ENCODE measurements at places on chromosomes 1 and 21.

- DNase-seq, result peak; percentile 47
Observed at GRCh38 chr1:72435025-72435424, 152.7 kb upstream of the NEGR1 start.

- no peak for DNase-seq
Observed at GRCh38 chr21:33898586-33898985, 17.0 kb downstream of the ATP5PO start.

GRCh38 chr21:25831300-25831960 lies 96.7 kb downstream of the GABPA start:
- no peak for DNase-seq

GRCh38 chr1:106980121-106980520 lies 76.4 kb upstream of the PRMT6 start:
- DNase-seq, result no peak

GRCh38 chr1:199684686-199685273 lies 342.7 kb upstream of the NR5A2 start:
- peak; percentile 69 for DNase-seq

GRCh38 chr1:56532350-56532683 lies 47.0 kb downstream of the PLPP3 start:
- no peak for DNase-seq

- DNase-seq, result no peak
Observed at GRCh38 chr1:241086686-241087085, 270.3 kb downstream of the RGS7 start.

GRCh38 chr1:195550071-195550862 lies 1058.0 kb downstream of the KCNT2 start:
- no peak for DNase-seq

- peak; percentile 44 for DNase-seq
Observed at GRCh38 chr1:91511386-91511785, 10.7 kb downstream of the CDC7 start.

All from suppressor macrophage treated with lipopolysaccharide for 1 hour (primary cell).